Stimulated activated CD4-positive, alpha-beta T cell treated with anti-CD3 and anti-CD28 coated beads, Interleukin-1b, Interleukin-23, amount 100 ng/mL, for 4 hours (primary cell): ENCODE measurements at places on chromosomes 3 and 15.

- no peak for DNase-seq
Observed at GRCh38 chr3:28252001-28252431, 10.6 kb downstream of the CMC1 start.

DNA sequence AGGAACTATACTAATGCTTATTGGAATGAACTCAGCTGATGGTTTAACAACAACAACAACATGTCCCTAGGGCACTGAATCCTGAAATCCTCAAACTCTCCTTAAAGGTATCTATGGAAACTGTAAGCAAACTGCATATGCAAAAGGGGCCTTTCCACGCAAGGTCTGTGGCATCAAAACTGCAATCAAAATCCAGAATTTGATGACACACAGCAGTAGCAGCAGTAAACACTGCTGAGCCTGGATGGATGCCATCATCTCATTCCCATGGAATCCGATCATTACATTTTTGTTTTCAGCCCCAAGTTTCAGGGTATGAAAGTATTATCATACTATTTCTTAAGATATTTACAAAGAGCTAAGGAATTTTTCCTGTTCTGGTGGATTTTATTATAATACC is 399.7 kb downstream of the VPS13C start:
- DNase-seq: no peak

- DNase-seq: no peak
Observed at GRCh38 chr3:78634316-78634715, 1133.5 kb downstream of the ROBO1 start.

DNA sequence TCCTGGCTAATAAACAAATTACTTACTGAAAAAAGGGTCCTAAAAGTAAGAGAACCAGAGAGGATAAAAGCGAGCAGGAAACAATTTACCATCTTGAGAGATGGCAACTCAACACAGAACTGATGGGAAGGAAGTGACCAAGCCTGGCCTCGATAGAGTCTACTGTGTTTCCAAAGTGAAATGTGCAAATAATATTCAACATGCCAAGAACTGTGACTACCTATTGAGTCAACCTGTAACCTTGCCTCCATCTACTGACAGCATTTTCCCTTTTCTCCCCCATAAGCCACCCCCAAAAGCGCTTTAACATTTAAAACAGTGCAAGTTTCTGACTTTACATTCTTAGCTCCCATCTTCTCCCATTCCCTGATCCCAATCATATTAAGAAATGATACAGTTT is 75.4 kb upstream of the PSMD6 start:
- no peak for DNase-seq

DNA sequence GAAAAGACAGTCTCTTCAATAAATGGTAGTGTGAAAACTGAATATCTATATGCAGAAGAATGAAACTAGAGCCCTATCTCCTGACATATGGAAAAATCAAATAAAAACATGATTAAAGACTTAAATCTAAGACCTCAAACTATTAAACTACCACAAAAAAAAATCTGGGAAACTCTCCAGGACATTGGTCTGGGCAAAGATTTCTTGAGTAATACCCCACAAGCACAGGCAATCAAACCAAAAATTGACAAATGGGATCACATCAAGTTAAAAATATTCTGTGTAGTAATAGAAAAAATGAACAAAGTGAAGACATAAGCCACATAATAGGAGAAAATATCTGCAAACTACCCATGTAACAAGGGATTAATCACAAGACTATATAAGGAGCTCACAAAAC is 286.4 kb downstream of the TBC1D5 start:
- no peak for DNase-seq

DNA sequence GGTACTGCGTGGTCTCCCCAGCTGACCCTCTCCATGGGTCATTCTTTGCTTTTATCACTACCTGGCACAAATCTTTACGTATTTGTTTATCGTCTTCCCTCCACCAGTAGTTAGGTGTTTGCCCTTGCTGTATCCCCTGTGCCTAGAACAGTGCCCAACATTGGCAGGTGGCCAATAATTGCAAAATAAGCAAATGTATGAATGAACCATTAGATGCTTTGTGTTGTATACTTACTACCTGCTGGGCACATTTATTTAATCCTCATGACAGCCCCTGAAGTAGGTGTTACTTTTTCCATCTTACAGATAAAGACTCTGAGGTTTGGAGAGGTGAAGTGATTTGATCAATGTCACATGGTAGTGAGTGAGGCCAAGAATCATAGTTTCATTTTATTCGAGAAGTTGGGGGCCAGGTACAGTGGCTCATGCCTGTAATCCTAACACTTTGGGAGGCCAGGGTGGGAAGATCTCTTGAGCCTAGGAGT is 2.0 kb upstream of the TWF2 start:
- DNase-seq: no peak

GRCh38 chr15:92273723-92274122 is 120.0 kb upstream of the ST8SIA2 start:
- DNase-seq: no peak

DNA sequence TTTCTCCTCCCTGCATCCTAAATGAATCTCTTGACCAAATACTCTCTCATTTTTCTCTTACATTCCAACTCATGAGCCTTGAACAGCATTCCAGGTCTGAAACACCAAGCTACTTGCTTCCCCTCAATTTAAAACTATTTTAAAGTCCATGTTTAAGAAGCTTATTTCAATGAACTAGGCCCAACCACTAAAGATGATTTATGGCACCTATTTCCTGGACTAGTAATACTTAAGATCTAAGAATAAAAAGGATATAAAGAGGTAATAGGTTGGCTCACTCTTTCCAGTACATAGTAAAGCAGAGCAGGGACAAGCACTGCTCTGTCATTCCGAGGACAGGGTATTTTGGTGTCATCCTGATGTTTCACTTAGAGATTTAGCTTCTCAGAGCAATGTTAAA is 219.3 kb upstream of the TMCO5A start:
- DNase-seq: no peak

GRCh38 chr3:43326891-43327581 is 40.7 kb downstream of the SNRK start:
- DNase-seq: no peak

DNA sequence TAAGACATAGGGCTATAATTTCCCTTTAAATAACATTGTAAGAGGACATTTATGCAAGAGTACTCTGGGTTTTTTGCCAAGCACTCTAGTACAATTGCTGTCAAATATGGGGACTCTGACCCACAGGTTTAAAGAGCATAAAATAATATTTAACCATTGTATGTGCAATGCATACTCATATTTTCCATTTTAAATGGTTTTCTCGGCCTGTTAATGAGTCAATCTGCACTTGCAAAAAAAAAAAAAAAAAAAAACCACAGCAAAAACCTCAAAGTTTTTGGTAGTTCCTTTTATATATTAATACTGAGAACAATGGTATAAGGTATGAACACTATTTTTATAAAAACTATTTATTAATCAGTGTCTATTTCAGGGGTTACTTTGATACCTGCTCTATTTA is 304.0 kb upstream of the CBLB start:
- no peak for DNase-seq

GRCh38 chr15:54540721-54541120 is 562.5 kb downstream of the UNC13C start:
- DNase-seq: no peak

DNA sequence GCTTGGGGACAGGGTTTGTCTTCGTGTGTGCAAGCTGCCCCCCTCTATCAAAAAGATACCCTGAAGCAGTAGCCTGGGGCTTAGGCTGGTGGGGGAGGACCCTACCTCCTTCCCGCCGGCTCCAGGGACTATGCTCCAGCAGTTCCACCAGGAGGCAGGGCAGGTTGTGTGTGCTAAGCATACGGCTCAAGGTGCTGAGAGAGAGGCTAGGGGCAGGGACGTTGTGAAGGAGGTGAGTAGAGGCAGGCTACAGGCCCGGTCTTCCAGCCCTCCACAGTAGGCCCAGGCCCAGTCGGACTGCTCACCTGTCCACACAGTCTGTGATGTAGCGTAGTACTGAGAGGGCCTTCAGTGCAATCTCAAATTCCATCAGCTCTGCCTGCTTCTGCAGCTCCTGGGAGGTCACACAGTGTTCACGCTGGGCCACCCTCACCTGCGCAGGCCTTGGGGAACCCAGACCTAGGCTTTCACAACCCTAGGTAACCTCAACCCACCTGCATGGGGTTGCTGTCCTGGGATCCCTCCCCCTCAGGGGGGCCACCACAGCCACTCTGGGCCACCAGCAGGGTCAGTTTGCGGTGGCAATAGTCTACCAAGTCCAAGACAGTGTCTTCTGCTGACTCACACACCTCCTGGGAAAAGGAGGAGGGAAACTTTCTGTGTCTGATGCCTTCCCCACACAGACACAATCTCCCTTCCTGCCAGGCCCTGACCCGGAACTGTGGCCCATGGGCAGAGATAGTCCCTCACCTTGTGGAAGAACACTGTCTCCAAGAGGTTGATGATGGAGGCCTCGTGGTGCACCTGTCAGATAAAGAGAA is 2.4 kb upstream of the RASSF1 start:
- no peak for DNase-seq

GRCh38 chr3:139814646-139815045 is 120.3 kb upstream of the CLSTN2 start:
- DNase-seq: no peak

DNA sequence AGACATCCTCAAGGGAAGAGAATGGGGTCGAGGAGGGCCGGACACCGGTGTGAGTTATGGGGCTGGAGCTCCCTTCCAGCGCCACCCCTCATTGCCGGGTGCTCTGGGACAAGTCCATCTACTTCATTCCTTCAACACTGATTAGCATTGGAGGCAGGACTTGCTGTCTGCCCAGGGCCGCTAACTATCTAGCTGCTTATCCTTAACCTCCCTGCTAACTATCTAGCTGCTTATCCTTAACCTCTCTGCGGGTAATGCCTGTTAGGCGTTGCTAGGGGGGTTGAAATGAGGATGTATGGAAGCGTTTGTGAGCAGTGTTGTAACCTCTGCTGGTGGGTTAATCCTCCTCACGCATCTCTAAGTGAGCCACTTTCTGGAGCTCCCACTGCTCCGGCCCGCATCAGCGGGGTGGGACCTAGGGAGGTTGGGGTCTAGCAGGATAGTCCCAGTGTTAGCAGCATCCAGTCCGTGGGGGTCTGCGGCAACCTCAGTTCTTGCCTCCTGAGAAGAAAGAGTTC is 10.9 kb upstream of the CHAC1 start:
- DNase-seq: no peak

DNA sequence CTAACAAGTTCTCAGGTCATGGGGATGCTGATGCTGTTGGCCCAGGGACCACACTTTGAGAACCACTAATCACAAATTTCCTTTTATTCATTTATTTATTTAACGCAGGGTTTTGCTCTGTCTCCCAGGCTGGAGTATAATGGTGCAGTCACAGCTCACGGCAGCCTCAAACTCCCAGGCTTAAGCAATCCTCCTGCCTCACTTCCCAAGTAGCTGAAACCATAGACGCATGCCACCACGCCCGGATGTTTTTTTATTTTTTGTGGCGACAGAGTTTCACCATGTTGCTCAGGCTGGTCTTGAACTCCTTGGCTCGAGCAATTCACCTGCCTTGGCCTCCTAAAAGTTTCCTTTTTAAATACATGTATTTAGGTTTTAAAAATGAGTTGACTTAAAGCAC is 20.7 kb upstream of the ISLR2 start:
- no peak for DNase-seq

DNA sequence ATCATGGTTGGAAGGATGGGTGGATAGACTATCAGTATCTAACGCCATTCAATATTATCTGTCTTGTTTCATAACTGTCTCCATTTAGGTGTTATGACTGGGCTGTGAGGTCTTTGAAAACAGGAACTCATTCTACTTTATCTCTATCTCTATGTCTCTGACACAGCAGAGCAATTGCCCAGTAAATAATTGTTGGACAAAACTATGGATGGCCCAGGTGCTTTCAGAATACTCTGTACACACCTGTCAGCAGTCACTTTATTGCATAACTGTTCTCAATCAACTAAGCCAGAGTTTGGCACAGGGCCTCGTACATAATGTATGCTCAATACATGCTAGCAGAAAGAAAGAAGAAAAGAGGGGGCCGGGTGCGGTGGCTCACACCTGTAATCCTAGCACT is 210.3 kb downstream of the OPA1 start:
- DNase-seq: no peak

DNA sequence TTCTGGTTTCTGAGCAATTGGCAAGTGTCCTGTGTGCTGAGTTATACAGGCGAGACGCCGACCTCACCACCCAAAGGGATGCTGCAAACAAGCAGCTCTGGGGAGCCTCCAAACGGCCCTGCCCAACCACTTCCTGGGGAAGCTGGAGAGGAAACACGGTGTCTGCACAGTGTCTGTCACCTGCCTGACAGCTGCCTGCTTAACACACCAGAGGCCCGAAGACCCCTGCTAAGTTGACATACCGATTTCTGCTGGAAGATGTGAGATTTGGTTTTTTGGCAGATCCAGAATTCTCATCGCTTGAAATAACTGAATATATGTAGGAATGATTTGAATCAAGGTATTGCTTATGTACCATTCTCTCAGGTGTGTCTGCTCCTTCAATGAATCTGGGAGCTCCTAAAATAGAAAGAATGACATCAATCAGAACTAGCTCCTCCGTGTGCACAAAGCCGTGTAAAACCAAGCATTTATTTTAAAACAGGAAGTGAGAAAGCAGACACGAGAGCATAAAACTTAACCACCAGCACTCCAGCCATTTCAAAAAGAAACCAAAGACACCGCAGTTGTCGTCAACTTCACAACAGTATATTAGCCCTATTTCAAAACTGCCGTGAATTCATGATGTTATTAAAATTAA is 27.2 kb downstream of the LRRC2 start:
- DNase-seq: peak; percentile 54

- no peak for DNase-seq
Observed at GRCh38 chr3:31882895-31883294, 98.2 kb downstream of the OSBPL10 start.

- no peak for DNase-seq
Observed at GRCh38 chr3:106070187-106070586, 201.4 kb upstream of the CBLB start.

DNA sequence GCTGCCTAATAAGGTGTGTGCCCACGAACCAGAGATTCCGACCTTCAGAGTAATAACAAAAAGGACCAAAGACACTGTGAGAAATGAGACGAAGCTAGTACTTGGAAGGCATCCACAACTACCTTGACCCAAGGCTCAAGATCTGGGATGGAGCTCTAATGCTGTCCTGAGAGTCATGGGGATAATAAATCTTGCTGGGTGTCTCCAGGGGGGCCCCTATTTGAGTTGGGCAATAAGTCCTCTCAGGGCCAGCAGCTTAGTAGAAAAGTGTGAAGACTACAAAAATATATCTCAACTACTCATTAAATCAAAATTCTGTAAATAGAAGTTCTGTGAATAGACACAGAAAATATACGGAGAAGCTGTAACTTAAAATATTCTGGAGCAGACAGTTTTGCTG is 2.9 kb upstream of the NDN start:
- no peak for DNase-seq

GRCh38 chr15:73744293-73744692 is 8.9 kb downstream of the INSYN1 start:
- DNase-seq: no peak

- no peak for DNase-seq
Observed at GRCh38 chr3:58899953-58900298, 149.9 kb downstream of the CFAP20DC start.

- no peak for DNase-seq
Observed at GRCh38 chr3:15102256-15102655, 3.3 kb upstream of the RBSN start.
